MCF 10A (cell line): ENCODE measurements at places on chromosomes 1 and 21.
A peak's percentile ranks its signal among the peaks of the same experiment; 100 is the strongest.

GRCh38 chr1:227540170-227541098 lies 22.9 kb upstream of the ZNF678 start:
- no peaks in the 10 kb centered on the region for H3K4me1 ChIP-seq
- H3K27me3 ChIP-seq: no peaks in the 10 kb centered on the region
- DNase-seq: no peak
- no peak overlapping the region for H3K4me3 ChIP-seq
- H3K27ac ChIP-seq: no peak overlapping the region

- no peaks in the 10 kb centered on the region for H3K36me3 ChIP-seq
- no peaks in the 10 kb centered on the region for H3K4me1 ChIP-seq
- H3K27ac ChIP-seq: no peak overlapping the region
- H3K4me3 ChIP-seq: no peak overlapping the region
Observed at GRCh38 chr1:187226396-187226795, 397.6 kb downstream of the PLA2G4A start.

DNA sequence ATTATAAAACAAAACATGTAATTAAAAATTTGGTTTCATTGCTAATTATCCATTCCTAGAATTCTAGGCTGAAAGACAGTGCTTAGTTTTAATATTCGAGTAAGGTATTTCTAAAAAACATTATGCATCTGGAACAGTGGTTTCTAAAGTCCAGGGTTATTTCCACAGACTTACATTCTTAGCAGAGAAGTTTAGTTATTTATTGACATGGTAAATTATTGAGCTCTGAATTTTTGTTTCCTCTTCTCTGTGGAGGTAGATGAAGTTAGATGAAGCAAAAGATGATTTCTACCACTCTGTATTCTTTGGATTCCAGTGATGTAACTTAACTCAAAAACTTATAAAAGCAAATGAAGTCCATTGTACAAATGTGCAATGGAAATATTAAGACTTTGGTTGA lies 709.4 kb downstream of the MRPL39 start:
- H3K4me3 ChIP-seq: no peak overlapping the region
- H3K27me3 ChIP-seq: no peaks in the 10 kb centered on the region
- no peaks in the 10 kb centered on the region for H3K36me3 ChIP-seq
- no peak for DNase-seq

- no peak overlapping the region for H3K27ac ChIP-seq
- peaks cover 67% of the 10 kb centered on the region for H3K27me3 ChIP-seq
- peaks cover 1% of the 10 kb centered on the region for H3K4me1 ChIP-seq
- no peak overlapping the region for H3K4me3 ChIP-seq
Observed at GRCh38 chr1:245578771-245579170, 424.0 kb downstream of the KIF26B start.

DNA sequence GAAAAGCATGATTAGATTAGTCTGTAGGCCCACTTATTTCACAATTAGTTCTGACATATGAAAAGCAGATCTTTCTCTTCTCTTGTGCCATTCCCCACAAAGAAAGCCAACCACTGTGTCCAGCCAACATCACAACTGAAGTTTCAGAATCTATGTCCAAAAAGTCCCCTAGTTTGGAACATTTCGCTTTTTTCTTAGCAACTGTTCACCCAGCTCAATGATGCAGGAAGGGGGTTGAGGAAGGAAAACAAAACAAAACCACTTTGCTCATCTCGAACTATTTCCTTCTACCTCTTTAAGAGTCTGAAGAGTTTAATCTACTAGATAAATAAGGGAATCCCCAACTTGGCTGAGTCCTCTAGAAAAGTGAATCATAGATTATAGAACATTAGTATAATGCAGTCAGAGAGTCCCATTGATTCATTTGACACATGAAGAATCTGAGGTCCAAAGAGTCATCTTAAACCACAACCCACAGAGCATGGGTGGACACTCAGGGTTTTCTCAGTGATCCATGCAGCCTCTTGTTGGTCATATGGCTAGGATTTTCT lies 159.3 kb upstream of the SGIP1 start:
- H3K27ac ChIP-seq: no peak overlapping the region
- peak; percentile 40 for DNase-seq
- H3K4me3 ChIP-seq: no peak overlapping the region
- H3K4me1 ChIP-seq: peaks cover 8% of the 10 kb centered on the region
